ENCODE measurements at places on chromosomes 4 and X.

- no peak for DNase-seq
Observed at GRCh38 chr4:79623021-79623870, 215.2 kb upstream of the GK2 start.

DNA sequence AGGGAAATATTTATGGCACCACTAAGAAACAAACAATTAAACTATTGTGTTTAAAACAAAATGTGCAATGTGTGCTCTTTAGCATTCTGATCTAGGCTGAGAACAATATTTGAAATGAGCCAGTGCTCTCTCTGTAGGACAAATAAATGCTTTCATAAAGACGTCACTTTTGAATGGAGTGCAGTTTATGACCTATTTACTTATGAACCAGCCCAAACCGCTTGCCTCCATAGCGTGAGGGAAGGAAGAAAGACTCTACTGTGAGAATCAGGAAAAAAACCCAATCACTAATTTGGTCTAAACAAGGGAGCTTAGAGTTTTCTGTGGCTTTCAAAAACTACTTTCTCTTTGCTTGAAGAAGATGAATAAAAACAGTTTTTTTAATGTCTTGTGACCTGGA is 39.4 kb downstream of the SAT1 start:
- no peak for DNase-seq

- no peak for DNase-seq
Observed at GRCh38 chr4:150348079-150348478, 233.9 kb upstream of the MAB21L2 start.

GRCh38 chrX:2283111-2283859 is 217.5 kb downstream of the DHRSX start:
- DNase-seq = no peak

DNA sequence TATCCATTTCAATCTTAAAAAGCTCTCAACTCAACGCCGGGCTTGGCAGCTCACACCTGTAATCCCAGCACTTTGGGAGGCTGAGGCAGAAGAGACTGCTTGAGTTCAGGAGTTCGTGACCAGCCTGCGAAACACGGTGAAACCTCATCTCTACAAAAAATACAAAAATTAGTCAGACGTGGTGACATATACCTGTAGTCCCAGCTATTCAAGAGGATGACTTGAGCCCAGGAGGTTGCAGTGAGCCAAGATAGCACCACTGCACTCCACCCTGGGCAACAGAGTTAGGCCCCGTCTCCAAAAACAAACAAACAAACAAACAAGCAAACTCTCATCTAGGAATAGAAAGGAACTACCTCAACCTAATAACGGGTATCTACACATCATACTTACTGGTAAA is 50.8 kb downstream of the PTPN13 start:
- no peak for DNase-seq

DNA sequence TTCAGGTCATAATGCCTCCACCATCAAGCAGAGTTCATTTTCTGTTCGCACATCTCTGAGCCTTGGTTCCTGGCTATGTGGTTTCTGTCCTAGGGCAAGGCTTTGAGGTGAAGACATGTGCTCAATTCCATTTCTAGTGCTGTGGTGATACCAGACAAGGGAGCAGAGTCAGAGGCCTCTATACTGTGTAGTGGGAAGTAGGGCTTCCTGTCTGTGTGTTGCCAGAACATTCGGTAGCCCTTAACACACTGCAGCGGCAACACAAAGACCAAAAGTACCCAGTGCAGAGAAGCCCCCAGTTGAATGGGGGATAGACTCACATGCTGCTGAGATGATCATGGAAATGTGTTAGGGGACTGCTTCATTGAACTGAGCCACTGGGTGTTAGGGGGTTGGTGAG is 56.4 kb downstream of the STARD8 start:
- no peak for DNase-seq

- peak; percentile 88 for DNase-seq
Observed at GRCh38 chrX:69387567-69388487, 116.3 kb upstream of the NALF2 start.

- DNase-seq = no peak
Observed at GRCh38 chr4:8736090-8736825, 135.4 kb downstream of the HMX1 start.

DNA sequence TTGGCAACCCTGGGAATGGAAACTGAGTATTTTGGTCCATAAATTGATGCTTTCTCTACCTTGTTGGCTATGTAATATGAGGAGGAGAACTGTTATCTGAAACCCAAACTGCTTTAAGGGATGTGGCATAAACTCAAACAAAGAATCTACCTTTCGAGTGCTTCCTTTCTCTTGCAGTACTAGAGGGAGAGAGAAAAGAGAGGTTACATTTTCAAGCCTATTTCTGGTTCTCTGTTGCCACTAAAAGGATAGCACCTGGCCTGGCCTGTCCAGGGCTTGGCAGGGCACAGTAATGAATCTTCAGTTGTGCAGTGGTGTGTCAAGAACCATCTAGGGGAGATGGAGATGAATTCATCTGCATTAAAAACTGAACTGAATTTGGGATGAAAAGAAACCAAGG is 308.6 kb downstream of the PTTG2 start:
- no peak for DNase-seq
